ENCODE measurements at places on chromosomes 16 and 17.

DNA sequence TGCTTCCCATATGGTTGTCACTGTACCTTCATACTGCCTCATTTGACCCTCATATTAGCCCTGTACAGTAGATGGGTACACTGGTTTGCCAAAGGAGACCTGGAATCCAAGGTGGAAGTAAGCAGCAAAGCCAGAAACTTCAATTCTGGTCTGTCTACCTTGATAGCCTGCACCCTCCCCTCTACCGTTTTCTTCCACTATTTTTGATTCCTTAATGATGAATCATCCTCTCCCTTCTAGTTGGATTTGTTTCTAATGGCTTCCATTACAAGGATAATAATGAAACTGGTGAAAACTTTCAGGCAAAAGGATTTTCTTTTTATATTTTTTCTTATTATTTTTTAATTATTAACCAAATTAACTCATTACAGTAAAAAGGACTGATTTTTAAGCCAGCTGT is 17.3 kb downstream of the TAC4 start:
- 0 out of 2 replicates have a peak, but pooled peaks cover 11% of the 10 kb centered on the region for H3K4me1 ChIP-seq
- H3K36me3 ChIP-seq: peaks cover 70% of the 10 kb centered on the region
- H3K4me3 ChIP-seq: no peak overlapping the region
- peak overlapping the region; percentile 68 for H3K27ac ChIP-seq

DNA sequence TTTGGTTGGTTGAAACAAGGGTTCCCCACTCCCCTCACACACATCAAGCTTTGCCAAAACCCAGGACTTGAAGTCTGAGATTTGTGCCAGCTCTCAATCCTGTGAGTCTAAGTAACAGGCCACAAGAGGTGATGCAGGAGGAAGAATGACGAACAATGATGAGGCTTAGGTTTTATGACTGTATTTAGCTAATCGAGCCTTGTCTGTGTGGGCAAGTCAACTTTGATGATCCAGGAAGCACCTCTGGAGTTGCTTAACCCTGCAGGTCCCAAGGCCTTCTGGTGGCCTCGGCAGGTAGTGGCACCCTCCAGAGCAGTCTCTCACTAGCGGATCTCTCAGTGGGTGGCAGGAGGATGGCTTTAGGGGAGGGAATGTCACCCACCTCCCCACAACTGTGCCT is 28.7 kb downstream of the CDK5RAP3 start:
- H3K4me3 ChIP-seq: no peak overlapping the region
- no peak overlapping the region for H3K27ac ChIP-seq
- H3K4me1 ChIP-seq: peaks cover 52% of the 10 kb centered on the region
- H3K27me3 ChIP-seq: no peaks in the 10 kb centered on the region

DNA sequence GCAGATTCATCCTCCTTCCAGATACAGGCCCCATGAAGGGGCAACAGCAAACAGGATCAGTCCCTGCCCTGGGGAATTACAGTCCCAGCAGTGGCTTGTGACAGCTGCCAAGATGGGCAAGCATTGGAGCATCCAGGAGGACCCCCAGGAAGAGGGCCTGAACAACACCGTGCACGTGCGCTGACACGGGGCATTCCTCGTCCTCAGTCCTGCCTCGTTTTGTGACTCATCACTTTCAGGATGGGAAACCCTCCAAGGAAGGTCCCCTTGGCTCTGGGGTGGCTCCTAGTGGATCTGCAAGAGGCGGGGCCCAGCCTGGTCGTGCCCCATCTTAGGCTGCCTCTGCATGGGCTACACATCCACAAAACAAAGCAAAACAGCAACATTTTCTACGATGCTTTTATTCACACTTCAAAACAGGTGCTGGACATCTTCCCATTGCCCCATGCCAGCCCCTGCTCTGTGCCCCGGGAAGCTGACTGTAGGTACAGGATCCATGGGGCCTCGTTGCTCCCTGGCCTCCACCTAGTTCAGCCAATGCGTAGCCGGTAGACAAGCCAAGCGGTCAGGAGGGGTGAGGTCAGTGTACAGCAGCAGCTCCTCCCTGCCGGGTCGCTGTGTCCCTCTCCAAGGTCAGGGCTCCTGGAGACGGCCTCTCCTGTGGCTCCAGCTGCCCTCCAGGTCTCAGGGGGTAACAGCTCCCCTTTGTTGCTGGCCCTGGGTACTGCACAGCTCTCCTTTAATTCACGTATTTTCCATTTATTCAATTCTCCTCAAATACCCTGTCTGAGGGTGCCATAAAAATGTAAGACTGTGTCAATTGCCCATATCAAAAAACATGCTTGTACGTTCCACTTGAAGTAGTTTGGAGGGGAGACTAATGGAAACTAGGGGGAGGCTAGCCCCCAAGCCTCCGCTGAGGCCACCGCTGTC is 32.2 kb downstream of the ACTG1 start:
- no peak for DNase-seq
- no peak overlapping the region for H3K27ac ChIP-seq
- H3K4me3 ChIP-seq: no peak overlapping the region
- H3K36me3 ChIP-seq: no peaks in the 10 kb centered on the region
- H3K27me3 ChIP-seq: peaks cover 56% of the 10 kb centered on the region

DNA sequence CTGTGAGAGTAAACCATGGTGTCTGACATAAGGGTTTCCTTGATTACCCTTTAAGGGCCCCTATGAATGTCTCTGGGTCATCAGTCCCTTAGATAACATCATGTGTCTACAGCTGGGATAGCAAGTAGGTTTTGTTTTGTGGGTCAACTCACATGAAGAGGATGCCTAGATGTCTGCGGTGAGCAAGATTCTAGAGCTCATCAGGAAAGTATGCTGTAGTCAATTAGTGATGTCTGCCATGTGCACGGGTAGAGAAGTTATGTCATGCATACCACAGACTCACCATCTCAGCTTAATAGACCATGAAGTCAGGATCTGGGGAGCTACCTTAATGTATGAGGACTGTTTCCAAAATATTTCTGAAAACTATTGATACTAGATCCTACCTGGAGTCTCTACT is 57.5 kb downstream of the CDH13 start:
- DNase-seq: no peak
- no peak overlapping the region for H3K27ac ChIP-seq
- no peaks in the 10 kb centered on the region for H3K36me3 ChIP-seq

DNA sequence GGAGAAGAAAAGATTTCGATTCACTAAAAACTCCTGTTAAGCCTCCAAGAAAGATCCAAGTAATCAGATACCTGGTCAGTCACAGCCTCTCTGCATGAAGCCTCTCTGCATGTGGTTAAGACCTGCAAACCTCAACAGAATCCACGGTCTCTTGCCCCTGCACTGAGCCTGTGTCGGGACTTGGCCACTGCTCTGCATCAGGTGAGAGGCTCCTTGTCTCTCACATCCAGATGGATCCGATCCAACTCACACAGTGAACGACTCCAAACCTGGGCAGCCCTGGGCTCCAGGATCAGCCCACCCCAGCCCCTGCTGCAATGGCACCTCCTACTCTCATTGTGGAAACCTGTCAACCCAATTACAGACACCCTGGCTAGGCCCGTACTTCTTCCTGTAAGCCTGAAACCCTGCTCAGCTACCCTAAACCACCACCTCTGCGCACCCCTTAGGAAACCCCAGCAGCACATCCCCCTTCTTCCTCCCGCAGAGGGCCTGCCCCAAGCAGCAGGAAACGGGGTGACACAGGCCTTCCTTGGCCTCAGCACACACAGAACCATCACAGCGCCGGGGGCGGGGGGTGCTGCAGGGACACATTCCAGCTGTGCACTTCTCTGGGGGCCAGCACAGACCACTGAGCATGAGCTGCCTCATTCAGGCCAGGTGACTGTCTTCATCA is 129.5 kb downstream of the ANKRD11 start:
- H3K36me3 ChIP-seq: no peaks in the 10 kb centered on the region
- no peak for DNase-seq
- H3K4me1 ChIP-seq: peaks cover 79% of the 10 kb centered on the region

Data from WTC11 (cell line).